Hindlimb muscle (tissue), 1 donor: ENCODE measurements at places on chromosomes 1 and 21.

DNA sequence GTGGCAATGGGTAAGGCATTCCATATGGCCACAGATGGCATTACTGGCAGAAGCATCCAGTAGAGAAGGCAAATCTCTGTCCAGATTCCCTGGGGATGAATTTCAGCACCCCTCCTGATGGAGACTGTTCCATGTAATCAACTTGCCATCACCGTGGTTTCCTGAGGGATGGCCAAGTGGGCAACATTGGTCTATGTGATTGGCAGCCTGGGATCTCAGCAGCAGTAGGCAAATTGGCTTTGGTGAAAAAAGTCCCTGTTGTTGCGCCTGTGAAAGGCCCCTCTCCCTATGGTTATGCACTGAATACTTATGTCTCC is 19.3 kb downstream of the DMRTB1 start:
- DNase-seq, result no peak

DNA sequence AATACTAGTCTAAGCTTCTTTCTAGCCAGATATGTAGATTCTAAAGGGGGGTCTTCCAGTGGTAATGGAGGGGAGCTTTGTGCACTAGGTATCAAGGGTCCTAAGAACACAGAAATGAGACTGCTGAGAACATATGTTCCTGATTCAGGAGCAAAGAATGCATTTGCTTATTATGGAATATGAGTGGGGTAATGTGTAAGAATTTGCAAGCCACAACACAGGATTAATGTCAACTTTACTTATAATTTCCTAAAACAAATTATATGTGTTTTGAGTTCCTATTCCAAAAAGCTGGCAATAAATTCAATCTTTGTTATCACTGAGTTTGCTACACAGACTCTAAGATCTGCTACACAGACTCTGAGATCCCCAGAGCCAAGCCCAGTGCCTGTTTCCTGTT is 357.0 kb upstream of the PTBP2 start:
- no peak for DNase-seq

- DNase-seq, result no peak
These were observed 197.9 kb downstream of the NCAM2 start for GRCh38 chr21:21196087-21196486.

DNA sequence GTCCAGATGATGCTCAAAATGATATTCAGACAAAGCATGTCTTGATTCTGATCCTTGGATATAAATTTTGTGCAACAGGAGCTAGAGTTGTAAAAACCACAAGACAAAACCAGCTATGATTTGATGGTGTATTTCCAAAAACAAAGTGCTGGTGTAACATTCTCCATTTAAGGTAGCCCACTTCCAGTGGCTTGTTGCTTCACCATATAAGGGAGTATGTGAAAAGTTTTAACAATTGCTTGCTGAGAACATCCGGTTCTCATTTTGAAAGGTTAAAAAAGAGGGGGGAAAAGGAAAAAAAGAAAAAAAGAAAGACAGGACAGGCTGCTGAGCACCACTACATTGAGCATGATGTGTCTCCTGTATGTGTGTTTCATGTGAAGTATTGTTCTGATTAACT is 123.6 kb downstream of the MACF1 start:
- no peak for DNase-seq

DNA sequence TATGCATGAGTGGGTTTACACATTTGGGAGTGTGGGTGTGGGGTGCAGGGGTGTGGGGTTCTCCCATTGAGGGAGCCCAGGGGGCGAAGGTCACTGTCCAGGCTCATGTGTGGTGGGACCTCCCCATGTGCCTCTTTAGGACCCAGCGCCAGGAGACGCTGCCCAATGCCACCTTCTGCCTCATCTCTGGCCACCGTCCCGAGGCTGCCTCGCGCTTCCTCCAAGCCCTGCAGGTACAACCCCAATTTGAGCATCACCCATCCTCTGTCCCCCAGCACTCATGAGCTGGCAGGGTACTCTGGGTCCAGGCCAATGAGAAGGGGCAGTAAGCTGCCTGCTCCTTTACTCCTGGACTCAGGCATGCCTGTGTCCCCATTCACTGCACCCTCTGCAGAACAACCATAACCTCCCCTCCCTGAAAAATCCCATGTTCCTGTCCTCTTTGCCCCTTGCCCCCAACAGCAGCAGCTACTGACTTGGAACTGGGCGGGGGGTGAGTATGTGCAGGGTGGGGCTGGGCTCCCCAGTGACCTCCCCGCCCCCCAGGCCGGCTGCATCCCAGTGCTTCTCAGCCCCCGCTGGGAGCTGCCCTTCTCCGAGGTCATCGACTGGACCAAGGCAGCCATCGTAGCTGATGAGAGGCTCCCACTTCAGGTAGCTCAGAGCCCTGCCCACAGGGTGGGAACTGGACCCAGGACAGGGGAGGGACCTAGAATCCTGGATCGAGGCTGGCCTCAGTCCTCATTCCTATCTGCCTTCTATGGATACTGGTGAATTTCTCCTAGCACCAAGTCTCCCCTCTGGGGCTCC is 7.7 kb downstream of the EXTL1 start:
- DNase-seq, result no peak

DNA sequence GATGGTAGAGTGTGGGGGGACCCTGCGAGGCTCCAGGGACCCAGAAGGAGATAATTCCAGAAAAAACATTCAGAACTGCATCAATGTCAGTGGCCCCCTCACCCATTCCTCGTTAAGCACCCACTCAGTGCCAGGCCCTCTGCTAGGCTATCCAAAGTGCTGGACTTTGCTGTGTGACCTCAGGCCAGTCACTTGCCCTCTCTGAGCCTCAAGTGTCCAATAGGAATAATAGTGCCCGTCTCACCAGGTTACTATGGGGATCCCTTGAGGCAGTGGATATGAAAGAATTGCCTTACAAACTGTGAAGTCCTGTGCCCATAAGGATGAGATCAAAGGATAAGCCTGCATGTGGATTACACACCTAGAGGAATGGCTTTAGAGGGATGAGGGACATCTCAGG is 83.4 kb downstream of the IGSF21 start:
- no peak for DNase-seq

DNA sequence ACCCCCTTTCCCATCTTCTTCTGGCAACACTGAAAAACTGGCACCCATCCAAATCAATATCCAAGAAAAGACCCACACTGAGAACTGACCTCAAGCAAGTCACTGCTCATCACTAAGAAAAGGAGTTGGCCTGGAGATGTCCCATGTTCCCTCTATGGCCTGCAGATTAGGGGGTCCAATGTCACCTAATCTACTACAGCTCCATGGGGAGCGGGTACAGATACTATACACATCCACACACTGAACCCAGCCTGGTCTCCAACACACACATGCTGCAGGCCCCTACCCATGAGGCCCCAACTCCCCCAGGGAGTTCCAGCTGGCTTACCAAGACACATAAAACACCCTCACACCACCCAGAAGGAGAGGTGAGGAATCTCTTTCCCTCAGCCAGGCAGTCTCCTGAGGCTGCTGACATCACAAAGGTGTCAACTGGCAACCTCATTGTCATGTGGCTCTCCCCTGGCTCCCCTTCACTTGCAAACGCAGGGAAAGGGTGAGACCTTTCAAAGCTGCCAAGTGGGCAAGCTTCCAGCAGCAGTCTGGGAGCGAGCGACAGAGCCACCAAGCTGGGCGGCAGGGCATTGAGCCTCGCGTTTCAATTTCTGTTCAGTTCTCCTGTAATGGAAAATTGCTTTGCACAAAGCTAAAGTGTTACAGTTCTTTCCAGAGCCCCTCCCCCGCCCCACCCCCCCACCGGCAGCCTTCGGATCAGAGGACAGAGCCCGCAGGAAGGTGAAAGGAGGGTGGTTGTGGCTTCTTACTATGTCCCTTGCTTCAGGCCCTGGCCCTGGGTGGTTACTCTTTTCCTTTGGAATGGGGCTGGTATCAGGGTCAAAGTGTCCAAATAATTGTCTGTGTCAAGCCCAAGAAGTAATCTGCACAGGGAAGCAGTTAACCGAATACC is at the start of gene LRRC52:
LRRC52 (plus strand) TSS at position 469 of the 907 bp plus-strand sequence; CDS start at position 766, 297 bp downstream.
- DNase-seq, result no peak

GRCh38 chr21:42252778-42253340 is 33.9 kb downstream of the ABCG1 start:
- DNase-seq, result no peak

DNA sequence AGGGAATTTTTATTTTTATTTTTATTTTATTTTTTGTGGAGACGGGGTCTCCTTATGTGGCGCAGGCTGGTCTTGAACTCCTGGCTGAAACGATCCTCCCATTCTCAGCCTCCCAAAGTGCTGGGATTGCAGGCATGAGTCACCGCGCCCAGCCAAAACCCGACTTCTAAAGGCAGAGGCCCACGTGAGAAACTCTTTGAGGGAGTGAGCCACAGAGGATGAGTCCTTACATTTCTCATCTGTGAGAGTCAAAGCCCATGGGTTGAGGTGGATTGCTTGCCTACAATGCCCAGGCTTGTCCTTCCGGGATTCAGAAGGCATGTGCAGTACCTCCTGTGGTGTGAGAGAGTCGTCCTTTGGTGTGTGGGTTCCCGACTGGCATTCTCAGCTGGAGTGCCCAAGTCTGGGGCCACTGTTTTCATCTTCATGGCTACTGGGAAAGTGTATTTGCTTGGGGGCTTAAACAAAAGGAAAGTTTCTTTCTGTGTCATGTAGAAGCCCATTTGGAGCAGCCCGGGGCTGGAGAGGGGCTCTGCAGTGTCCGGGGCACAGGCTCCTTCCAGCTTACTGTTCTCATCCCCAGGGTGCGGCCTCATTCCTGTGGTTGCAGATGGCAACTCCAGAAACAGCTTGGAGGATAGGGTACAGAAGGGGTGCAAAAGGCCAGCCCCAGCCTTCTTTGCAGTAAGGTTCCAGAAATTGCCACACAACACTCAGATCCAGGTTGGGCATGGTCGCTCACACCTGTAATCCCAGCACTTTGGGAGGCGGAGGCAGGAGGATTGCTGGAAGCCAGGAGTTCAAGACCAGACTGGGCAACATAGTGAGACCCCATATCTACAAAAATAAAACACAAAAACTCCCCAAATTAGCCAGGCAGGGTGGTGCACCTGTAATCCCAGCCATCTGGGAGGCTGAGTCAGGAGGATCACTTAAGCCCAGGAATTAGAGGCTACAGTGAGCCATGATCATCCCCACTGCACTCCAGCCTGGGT is 29.4 kb upstream of the CSF3R start:
- DNase-seq, result no peak

DNA sequence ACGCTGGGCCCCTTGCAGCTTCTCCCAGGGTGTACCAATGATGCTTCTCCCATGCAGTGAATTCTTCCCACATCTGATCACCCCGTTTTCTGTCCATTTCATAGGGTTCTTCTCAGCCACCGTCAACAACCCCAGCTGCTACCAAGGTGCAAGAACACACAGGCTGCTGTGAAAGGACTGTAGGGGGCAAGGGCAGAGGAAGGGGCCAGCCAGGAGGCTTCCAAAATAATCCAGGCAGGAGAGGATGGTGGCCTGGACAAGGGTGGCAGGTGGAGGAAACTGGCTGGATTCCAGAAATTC is 113.3 kb upstream of the WNT4 start:
- no peak for DNase-seq

DNA sequence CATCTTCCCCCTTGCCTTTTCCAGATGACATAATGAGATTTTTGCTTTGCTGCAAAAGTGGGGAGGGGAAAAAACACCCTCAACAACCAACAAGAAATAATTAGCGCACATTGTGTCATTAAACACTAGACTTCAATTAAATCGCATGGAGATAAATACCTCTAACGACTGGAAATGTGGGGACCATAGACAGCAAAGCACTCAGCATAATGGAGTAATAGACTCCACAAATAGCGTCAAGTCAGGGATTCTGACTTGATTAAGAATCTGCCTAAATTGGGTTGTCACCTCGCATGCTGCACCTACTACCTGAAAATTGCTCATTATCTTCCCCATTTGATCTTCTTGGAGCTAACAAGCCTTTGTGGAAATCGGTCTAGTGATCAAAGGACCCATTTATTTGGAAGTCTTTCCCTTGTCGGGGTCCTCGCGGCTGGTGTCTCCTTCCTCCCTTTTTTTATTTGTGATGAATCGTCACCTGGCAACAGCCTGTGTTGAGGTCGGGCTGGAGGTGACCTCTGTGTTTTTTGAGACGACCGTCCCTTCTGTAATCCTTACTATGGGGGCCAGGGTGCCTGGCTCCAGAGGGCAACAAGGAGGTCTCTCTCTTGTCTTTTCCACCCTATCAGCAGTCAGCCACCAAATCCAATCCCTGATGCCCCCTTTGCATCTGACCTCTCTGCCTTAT is 75.3 kb upstream of the IGSF21 start:
- no peak for DNase-seq

DNA sequence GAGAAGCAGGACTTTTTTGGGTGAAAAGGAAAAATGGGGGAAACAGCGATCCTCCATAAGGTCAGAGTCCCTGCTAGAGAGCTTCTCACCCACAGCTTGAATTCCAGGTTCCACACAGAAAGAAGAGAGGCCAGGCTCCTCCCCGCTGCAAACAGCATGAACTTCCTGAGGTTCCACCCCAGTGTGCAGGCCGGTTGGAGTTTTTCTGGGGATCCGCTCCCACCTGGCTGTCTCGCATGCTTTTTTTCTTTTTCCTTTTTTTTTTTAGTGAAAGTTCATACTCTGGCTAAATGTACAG is 595.1 kb upstream of the ZP4 start:
- DNase-seq, result peak; percentile 47

- no peak for DNase-seq
These were observed 53.1 kb upstream of the PTCH2 start for GRCh38 chr1:44895919-44896734.

- DNase-seq, result no peak
These were observed 49.8 kb upstream of the KCNE1 start for GRCh38 chr21:34561806-34562205.

GRCh38 chr1:169514566-169515270 is 29.0 kb upstream of the SLC19A2 start:
- DNase-seq, result no peak

- DNase-seq, result no peak
These were observed 507.6 kb downstream of the NEGR1 start for GRCh38 chr1:71774705-71775104.

- peak; percentile 63 for DNase-seq
These were observed 11.9 kb upstream of the CPLANE2 start for GRCh38 chr1:16248603-16249516.

DNA sequence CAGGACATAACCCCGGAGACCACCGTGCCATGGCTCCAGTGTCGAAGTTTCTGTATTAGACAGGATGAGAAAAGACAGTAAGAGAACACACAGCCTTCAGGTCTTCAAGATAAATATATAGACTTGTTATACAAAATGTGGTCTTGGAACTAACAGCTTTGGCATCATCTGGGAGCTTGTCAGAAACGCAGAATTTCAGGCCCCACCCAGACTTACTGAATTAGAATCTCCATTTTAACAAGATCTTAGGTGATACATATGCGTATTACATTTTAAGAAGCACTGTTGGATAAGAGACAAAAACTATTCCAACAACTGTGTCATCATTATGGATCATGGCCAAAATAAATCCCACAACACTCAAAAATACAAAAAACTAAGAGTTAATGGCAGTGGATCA is 239.3 kb downstream of the ASTN1 start:
- no peak for DNase-seq

- DNase-seq, result no peak
These were observed 108.0 kb upstream of the DPYD start for GRCh38 chr1:98028800-98029199.

- DNase-seq, result no peak
These were observed 96.4 kb downstream of the UBR4 start for GRCh38 chr1:19113697-19114092.

- DNase-seq, result no peak
These were observed 110.9 kb downstream of the TOMM20 start for GRCh38 chr1:235017719-235018118.
